Activated T-helper 17 cell treated with anti-CD3 and anti-CD28 coated beads, Interleukin-2, amount 50 U/mL, for 72 hours (primary cell): ENCODE measurements at places on chromosomes 4 and X.

GRCh38 chr4:120924931-120925330 lies 2.4 kb upstream of the PRDM5 start:
- no peak for ATAC-seq

DNA sequence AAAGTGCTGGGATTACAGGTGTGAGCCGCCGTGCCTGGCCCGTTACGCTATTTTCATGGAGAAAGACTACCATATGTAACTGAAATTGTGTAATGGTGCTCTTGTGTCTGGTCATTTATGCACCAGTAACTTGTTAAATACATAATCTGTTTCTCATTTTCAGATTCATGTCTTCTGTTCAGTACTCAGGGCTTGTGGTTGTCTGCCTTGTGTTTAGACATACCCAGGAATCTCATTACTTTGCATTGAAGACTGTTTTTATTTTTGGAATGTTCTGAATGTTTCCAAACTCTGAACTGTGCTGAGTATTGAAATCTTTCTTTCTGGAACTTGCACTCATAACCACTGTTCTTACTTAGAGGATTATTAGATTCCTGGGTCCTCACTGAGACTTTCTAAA lies 52.8 kb downstream of the PDLIM5 start:
- no peak for ATAC-seq

GRCh38 chr4:53371049-53371448 lies 5.2 kb upstream of the SCFD2 start:
- no peak for ATAC-seq

DNA sequence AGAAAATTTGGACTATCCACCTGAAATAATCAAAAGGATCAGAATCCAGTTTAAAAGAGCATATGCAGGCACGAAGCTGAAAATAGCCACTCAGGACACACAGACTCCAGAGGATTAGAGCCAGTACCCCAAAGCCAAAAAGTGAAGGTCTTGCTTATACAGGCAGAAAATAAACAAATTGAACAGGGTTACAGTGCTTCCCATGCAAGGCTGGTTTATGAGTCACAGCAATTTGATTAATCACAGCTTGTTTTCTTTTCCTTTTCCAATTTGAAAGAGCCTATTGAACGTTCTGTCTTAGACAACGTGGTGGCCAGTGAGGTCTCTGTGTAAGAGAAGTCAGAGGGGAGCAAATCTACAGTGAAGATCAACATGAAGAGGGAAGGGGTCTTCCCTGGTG lies 10.2 kb downstream of the HGFAC start:
- no peak for ATAC-seq

- ATAC-seq, result no peak
These were observed 848.5 kb downstream of the RAB28 start for GRCh38 chr4:12635629-12636028.
